Amniotic stem cell (primary cell): ENCODE measurements at places on chromosomes 12 and 14.

- DNase-seq = no peak
Measured at GRCh38 chr12:32030151-32030550, 70.9 kb downstream of the RESF1 start.

GRCh38 chr12:95412482-95413311 lies 61.3 kb upstream of the METAP2 start:
- peak; percentile 91 for DNase-seq

GRCh38 chr12:106149096-106149784 lies 10.5 kb upstream of the NUAK1 start:
- DNase-seq = peak; percentile 12

DNA sequence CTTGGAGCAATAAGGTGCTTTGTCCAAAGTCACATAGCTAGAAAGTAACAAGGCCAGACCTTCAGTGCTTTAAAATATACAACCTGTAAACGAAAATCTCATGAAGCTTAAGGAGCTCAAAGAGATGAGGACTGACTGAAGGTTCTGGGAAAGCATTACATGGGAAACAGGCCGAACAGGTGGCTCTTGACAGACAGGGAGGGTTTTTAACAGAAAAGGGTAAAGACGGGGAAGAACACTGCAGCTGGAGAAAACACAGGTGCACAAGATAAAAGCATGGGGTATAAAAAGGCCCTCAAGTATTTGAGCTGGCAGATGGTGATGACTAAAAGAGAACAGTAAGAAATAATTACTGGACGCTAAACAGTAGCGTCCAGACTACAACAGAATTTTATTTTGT lies 257.2 kb downstream of the NELL2 start:
- DNase-seq = no peak

DNA sequence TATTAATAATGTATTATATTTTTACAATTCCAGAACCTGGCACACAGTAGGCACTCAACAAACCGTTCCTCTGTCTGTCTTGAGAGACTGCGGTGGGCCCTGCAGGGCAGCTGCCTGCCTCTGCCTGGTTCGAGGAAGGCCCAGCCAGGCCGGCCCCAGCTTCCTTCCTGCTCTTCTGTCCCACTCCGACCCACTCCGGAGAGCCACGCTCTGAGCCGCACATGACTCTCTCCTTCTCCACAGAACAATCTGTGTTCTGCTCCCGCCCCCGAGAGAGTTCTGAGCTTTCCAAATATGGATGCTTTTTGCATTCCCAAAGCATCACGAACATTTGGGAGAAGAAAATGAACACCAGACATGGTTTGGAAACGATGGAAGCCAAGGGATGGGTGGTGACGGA lies 57.3 kb downstream of the TTC7B start:
- no peak for DNase-seq

DNA sequence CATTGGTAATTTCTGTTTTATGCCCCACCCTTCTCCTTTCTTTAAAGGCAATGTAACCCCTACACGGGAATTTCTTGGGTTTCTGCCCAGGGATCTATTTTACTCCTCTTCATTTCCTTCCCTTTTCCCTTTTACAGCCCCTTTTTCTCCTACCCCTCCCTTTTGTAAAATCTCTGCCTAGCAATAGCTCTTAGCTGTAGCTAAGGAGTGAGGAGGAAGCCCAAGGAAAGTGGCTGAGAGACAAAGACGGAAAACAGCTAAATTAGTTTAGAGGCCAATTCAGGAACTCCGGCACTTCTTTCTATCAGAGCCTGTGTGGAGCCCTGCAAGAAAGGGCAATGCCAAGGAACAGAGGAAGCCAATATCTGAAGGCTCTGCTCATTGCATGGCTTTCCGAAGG lies 40.3 kb downstream of the SOCS2 start:
- no peak for DNase-seq

DNA sequence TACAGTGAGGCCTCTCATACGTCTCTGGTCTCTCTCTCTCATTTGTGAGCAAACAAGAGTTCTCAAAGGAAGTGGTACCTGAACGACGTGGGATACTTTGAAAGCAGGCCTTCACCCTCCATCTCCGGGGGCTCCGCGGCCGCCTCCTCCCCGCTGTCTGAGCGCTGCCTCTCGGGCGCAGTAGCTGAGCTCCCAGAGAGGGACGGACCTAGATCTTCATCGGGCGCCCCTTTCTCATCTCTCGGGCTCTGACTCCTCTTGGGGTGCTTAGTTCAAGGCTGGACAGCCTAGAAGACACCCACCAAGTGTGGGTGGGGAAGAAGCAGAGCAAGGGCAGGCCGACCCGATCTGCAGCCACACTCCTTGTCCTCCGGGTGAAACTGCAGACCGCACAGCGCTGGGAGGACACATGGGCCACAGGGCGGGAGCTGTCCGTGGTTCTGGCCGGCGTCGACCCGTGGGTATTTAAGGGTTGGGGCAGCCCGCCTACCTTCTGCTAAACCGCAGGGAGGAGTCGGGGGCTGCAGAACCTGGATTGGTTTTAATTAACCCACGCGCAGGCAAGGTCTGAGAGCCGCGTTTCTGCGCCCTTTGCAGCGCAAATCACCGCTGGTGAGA lies 92.7 kb downstream of the PAH start:
- no peak for DNase-seq

GRCh38 chr12:89884416-89884898 lies 175.8 kb upstream of the ATP2B1 start:
- DNase-seq = no peak

- DNase-seq = no peak
Measured at GRCh38 chr12:91155990-91156389, 26.6 kb downstream of the DCN start.

DNA sequence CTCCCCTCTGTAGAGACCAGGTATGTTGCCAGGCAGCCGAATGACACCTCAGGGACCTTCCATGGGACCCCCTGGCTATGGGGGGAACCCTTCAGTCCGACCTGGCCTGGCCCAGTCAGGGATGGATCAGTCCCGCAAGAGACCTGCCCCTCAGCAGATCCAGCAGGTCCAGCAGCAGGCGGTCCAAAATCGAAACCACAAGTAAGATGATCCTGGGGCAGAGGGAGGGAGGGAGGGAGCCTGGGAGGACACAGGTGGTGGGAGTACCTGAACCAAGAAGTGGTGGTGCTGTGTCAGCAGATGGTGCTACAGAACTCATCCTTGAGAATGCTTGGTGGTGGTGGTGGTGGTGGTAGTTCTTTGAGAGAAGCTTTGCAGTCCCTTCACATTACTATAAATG lies 1.0 kb downstream of the SMARCD1 start:
- no peak for DNase-seq

DNA sequence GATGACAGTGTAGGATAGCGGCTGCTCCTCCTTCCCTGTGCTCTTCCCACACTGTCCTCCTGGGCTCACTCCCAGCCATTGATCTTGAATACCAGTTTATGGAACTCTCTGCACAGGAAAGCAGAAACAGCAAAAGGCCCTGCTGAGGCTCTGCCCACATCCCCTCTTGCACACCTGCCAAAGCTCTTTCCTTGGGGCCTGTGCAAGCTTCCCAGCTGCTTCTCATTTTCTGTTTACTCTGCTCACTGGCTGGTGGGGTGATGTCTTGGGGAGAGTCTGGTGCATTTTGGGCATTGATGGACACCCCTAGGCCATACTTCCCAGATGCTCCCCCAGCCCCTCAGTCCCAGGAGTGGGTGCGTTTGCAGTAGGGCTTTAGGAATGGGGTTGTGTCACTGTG lies 361.8 kb downstream of the TMEM121 start:
- DNase-seq = no peak

DNA sequence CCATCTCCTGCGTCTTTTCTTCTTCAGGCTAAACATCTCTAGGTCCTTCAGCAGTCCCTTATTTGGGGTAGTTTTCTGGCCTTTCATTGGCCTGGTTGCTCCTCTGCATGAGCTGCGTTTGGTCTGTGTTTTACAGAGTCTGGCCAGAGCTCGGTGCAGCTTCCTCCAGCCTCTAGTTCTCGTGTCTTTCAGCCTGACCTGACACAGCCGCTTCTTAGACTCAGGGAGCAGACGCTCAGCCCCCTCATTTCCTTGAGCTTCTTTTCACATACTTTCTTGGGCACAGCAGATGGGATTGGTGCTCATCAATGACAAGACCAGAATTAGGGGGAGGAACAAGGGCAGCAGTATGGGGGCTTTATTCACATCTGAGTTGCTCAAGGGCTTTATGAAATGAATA lies 13.6 kb upstream of the GSG1 start:
- no peak for DNase-seq

DNA sequence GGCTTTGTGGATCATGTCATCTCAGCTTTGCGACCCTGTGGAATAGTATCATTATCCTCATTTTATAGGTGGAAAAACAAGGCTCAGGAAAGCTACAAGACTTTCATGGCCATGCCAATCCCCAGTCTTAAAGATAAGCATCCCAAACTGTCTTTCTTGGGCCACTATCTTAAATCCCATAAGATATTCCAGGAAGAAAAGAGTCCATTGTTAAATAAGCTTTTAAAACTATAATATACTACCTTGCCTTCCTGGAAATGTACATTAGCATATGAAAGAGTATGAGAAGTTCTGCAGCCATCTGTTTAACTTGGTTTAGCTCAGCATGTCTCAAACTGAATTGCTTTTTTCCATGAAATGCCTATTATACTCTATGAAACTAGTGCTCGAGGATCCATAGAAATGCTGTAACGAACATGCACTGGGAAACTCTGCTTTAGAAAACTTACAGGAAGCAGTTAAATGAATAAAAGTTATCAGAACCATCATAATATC lies 77.1 kb downstream of the B4GALNT3 start:
- no peak for DNase-seq

GRCh38 chr14:96408608-96409007 lies 16.7 kb downstream of the AK7 start:
- DNase-seq = no peak

DNA sequence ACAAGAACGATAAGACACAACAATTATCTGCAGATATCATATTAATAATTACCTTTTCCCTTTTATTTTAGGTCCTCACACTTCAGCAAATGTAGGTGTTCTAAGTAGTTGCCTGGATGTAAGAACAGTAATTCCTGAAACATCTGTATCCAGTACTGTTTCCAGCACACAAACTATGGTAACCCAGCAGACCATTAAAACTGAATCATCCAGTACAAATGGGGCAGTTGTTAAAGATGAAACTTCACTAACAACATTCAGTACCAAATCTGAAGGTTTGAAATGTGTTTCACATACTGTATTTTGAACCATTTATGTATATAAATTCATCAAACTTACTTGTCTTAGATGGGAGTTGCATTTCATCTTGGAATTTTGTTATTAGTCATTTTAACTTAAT lies 31.0 kb downstream of the HCFC2 start:
- no peak for DNase-seq

DNA sequence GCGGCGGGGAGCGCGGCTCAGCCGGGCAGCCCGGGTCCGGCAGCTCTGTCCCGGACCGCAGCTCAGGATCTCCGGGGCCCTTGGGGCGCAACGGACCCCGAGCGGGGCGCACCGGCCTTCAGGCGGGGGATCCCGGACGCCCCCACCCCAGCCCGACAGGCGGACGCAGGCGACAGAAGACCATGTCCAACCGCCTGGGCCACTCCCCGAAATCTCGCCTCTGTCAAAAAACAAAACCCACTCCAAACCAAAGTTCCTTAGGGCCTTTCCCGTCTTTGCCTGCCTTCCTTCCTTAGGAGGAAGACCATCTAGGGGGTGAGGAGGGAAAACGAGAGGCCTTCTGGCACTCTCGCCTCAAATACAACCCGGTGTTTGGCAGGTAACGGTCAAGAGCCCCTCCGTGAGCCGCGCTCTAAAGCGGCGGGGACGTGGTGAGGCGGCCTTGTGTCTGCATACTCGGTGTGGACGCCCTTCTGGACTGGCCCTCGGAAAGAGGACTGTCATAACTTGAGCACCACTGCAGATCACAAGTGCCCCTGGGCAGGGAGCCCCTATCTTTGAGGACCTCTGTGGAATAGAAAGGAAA lies 604 bp downstream of the HCFC2 start:
- DNase-seq = no peak

GRCh38 chr14:24095271-24096068 lies 1.4 kb downstream of the PCK2 start:
- no peak for DNase-seq

- peak; percentile 71 for DNase-seq
Measured at GRCh38 chr14:54818201-54819133, 84.2 kb downstream of the GCH1 start.

DNA sequence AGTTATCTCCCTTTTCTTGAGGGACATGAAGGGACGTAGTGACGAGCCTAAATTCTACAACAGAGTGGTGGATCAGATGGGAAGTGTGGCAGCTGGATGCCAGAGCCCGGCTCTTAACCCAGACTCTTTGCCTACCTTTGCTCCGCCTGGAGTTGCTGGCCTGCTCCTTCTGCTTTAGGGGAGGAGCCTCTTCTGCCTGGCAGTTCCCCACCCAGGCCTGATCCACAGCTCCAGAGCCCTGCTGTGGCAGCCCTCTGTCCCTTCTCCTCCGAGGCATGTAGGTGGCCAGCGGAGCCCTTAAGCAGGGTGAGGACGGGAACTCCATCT lies 2.3 kb upstream of the PRPH start:
- no peak for DNase-seq

- DNase-seq = no peak
Measured at GRCh38 chr14:67710209-67710608, 8.5 kb downstream of the RDH12 start.

GRCh38 chr14:90039253-90040010 lies 22.4 kb upstream of the KCNK13 start:
- no peak for DNase-seq

GRCh38 chr14:71497645-71498086 lies 434.6 kb upstream of the RGS6 start:
- no peak for DNase-seq

- no peak for DNase-seq
Measured at GRCh38 chr12:94170690-94171594, 22.6 kb downstream of the PLXNC1 start.

DNA sequence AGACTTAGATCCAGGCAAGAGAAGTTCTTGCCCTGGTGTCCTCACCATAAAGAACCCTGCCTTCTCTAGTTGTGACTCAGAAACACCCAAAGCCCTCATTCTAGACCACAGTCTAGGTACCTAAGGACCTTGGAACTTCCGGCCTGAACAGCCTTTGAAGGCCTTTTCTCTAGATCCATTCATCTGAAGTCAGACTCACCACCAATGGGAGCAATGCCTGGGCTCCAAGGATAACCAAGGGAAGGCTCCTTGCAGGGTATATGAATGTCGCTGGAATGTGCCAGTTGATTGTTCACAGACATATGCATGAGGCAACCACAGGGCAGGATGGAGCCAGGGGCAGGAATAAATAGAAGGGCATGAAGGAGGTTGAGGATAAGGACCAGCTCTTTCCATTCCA lies 86.3 kb downstream of the PLCZ1 start:
- DNase-seq = no peak

- no peak for DNase-seq
Measured at GRCh38 chr14:96090441-96091148, 51.4 kb downstream of the C14orf132 start.

DNA sequence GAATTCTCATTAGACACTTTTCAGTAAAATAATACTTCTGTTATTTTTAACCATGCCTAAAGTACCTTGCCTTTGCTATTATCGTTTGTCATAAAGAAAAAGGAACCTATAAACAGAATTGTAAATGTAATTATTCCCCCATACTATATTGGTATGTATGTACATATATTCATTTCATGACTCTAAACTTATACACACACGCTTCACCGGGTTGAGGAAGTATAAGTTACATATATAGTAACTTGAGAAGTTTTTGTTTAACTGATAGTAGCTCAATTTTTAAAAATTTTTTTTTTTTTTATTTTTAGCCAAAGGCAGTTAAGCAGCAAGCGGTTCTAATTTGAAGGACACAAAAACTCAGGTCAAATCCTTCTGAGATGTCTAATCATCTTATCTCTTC lies 107.6 kb downstream of the PLEKHG7 start:
- DNase-seq = no peak

GRCh38 chr14:32085845-32086383 lies 8.8 kb downstream of the ARHGAP5 start:
- DNase-seq = no peak
